ENCODE measurements at places on chromosomes 12 and 14.

DNA sequence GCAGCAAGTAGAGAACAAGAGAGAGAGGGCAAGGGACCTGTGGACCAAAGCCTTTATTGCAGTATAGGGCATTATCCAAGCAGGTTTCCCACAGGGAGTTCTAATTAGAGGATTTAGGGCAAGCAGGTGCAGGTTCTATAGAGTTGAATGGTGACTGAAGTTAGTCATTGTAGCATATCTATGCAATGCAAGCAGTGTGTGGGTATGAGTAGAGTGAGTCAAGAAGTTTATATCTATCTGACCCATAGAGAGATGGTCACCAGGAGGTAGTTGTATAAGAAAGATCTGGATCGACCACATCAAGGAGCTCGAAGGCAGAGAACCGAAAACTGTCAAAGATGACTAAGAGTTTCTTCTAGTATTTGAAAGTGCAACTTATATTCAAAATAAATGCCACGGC lies 167.3 kb downstream of the PLCZ1 start:
- DNase-seq = no peak

GRCh38 chr14:75418850-75419768 lies 8.7 kb upstream of the JDP2 start:
- DNase-seq = no peak

GRCh38 chr14:97539884-97540283 lies 742.7 kb downstream of the VRK1 start:
- no peak for DNase-seq

DNA sequence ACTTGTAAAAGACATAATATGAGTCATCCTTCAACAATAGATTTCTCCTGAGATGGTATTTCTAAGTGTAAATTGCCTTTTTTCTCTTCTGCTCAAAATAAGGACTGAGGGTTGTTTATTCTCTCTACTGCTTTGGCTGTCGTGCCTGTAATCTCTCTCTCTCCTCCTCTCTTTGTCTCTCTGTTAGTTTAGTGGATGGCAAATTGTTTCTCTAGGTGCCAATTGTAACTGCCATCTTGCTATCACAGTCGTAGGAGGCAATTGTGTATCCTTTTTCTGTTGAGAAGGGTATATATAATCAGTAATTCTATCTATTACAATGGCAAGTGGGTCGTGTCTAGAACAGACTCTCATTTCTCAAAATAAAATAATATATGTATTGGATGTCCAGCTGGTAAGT lies 545.0 kb upstream of the FBXO33 start:
- DNase-seq = no peak

- DNase-seq = no peak
These were observed 482.7 kb upstream of the RGS6 start for GRCh38 chr14:71449316-71450055.

DNA sequence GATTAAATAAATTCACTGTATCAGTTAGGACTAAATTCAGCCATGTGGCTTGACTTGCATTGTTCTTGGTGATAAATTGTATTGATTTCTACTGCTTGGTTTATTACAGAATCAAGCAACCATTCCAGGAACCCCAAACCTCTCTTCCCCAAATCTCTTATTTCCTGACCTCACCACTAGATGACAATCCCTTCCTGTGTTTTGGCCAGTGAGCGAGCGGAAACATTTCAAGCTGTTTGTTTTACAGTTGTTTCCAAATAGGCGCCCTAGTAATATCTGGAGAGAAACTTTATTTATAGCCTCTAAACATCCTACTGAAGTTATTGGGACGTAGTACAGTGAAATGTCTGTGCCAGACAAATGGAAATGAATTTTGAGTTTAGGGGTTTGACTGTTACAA lies 161.1 kb downstream of the SNAPC1 start:
- DNase-seq = peak; percentile 4

GRCh38 chr14:21419528-21419927 lies 35.7 kb upstream of the SUPT16H start:
- DNase-seq = no peak

DNA sequence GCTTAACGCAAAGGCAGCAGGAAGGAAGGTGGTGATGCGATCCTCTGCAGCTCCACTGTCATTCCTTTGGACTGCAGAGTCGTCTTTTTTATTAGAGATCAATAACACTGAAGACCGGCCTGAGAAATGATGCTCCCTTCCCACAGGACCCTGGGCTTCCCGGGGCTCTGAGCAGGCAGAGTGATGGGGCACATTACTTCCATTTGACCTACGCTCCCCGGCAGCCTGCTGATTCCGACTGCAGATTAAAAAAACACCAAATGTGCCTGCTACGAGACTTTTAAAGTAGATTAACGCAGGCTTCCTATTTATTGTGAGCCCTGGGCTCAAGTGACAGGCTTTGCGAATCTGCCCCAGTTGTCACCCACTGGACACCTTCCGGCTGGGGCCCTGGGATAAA lies 37.5 kb downstream of the KCNA1 start:
- no peak for DNase-seq

- no peak for DNase-seq
These were observed 478.4 kb downstream of the RAD51B start for GRCh38 chr14:68297876-68298468.

DNA sequence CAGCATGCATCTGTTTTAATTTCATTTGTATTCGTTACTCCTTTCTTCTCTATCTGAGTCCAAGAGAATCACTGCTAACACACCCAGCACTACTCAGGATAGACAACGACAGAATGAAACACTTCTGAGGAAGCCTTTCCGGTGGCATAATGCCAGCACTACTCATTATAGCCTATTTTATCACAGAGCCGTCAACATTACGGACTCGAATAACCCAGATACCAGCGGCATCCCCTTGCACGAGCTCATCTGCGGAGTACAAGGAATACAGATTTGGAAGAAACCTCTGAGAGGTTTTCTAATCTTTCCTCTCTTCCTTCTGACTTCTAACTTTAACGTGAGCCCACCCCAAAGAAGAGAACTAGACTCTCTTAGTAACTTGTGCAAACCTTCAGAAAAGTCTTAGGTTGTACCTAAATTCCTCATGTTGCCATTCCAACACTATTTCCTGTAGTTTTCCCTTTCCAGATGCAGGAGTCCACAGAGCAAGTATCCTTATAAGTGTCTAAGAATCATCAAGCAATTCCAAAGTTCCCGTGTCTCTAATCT lies 248.1 kb downstream of the APAF1 start:
- DNase-seq = no peak

DNA sequence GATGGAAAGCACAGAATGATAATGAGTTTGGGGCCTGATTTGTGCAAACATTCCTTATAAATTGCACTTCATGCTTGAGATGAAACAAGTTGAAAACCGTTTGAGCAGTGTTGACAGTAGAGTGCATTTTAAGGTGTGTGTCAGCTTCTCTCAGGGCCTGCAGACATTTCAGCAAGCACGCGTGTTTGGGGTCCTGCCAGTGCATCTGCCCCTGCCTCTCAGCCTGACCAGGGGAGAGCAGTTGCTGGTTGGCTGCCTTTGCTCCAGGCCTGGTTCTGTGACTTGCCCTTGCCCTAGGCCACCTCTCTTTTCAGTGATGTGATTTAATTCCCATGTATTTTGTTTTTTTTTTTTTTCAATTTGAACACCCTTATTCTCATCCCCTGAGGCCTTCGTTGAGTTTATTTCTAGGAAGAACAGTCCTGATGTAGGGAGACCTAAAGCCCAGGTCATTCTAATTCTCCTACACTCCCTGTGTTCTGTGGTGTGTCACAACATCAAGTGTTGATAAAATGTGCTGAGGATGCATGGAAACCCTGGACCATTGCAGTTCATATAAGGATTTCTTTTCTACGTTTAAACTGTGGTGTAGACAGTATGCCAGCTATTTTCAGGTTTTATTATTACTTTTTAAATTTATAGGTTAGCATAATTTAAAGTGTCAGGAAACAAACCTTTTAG lies 40.1 kb upstream of the AMN start:
- no peak for DNase-seq

- DNase-seq = no peak
These were observed 4.4 kb downstream of the MMP17 start for GRCh38 chr12:131832321-131833231.

- DNase-seq = no peak
These were observed 125.2 kb upstream of the SLC38A2 start for GRCh38 chr12:46497739-46498138.

GRCh38 chr12:93714382-93714781 lies 37.2 kb downstream of the CRADD start:
- DNase-seq = no peak

GRCh38 chr12:17928708-17929366 lies 161.2 kb downstream of the RERGL start:
- DNase-seq = no peak

GRCh38 chr12:10771132-10771733 lies 31.2 kb downstream of the TAS2R7 start:
- peak; percentile 2 for DNase-seq

DNA sequence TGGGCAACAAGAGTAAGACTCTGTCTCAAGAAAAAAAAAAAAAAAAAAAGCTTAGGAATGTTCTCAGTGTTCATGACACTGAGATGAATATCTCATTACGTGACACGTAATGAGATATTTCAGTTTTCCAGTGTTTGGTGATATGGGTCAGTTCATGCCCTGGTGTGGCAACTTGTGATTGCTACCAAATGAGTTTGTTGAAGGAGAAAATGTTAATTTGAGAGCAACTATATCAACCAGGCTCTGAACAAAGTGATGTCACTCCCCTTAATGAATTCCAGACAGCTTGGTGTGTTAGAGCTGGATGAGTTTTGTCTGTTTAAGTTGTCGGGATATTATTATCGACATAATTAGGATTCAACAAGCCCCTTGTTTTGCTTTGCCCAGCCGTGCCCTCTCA lies 211.7 kb downstream of the DPF3 start:
- DNase-seq = no peak

GRCh38 chr14:97695456-97695981 lies 898.3 kb downstream of the VRK1 start:
- DNase-seq = no peak

DNA sequence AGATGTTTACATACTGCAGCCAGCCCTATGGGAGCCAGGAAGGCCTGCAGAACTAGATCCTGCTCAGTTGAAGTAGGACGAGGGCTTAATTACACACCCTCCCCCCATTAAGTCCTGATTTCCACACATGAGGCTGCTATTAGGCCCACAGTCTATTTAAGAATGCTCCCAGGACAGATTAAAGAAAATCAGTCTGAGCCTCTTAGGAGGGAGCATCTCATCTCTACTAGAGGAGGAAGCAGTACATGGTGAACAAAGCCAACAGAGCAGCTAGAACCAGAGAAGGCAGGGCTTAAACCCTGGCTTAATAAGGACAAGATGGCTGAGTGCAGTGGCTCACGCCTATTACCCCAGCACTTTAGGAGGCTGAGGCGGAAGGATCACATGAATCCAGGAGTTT lies 55.8 kb upstream of the ARHGAP5 start:
- DNase-seq = no peak

- DNase-seq = peak; percentile 79
These were observed 23.1 kb downstream of the BHLHE41 start for GRCh38 chr12:26101763-26102162.

DNA sequence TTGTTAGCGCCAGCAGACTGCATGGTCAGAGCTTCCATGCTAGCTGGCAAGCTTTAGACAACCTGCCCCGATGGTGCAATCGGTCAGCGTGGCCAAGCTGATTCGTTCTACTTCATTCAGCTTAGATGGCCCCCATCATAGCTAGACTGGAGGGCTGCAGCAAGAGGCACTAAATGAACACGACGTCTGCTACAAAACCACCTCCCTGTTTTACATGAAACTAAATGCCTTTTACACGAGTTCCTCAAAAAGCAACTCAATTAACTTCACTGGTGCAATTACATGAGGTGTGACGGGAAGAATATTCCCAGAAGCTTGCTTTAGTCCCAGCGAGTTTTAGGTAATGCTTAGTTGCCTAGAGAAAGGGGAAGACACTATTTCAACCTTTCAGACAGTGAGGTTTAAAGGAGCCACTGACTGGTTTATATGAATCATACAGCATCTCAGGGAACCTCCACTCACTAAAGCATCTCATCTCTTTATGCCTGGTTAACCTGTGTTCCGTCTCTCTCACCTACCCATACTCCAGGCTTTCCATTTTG lies 8.4 kb downstream of the NIN start:
- peak; percentile 39 for DNase-seq

DNA sequence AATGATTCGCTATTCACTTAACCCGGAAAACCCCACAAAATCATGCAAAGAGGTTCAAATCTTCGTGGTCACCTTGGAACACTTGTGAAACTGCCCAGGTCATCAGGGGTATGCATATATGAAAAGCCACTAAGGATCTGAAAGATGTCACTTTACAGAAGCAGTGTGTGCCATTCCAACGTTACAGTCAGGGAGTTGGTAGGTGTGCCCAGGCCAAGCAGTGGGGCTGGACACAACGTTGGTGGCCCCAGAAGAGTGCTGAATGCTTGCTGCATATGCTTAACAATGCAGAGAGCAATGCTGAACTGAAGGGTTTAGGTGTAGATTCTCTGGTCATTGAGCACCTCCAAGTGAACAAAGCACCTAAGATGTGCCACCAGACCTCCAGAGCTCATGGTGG lies 51.1 kb upstream of the EIF5 start:
- no peak for DNase-seq

DNA sequence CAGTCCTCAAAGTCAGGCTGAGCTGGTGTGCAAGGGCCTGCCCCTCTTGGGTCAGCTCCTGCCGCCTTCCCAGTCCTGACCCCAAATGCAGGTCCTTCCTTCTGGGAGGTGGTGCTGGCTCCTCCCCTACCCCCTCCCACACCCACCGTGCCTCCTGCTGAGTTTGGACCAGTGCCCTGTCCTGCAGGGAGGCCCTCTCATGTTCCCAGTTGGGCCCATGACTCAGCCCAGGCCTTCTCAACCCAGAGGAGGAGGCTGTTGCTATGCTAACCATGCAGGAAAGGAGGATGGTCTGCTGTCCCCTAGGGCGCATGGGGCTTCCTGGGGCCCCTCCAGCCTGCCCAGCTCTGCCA lies 4.4 kb downstream of the ZBTB42 start:
- DNase-seq = no peak

DNA sequence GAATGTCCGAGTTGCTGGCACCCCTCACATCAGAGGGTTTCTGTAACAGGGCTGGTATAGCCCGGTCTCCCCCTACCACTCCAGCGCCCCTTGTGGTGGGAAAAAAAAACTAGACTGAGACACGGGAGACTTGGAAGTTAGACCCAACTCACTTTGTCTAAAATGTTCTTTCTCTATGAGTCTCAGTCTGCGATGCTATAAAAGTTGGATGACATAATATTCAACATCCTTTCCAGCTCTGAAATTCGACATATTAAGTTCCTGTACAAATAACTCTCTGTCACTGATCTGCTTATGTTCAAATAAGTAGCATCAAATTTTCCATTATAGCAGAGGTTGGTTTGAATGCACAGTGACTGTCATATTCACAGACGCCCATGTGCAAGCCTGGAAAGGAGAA lies 25.7 kb upstream of the TC2N start:
- DNase-seq = no peak

GRCh38 chr14:101563654-101564443 lies 2.6 kb downstream of the DIO3 start:
- no peak for DNase-seq
